ENCODE measurements at places on chromosomes 13 and 19. TPM values are rescaled to one million over a fixed set of nuclear protein-coding genes. Genes with fewer than 3 reads are reported as not detected.

Gene NOVA2
- polyA plus RNA-seq = 9.3 TPM

Gene ANGPTL4
- not detected for polyA plus RNA-seq

Gene CFD
- polyA plus RNA-seq = 5.3 TPM

Gene ZNF607
- 13.4 TPM for polyA plus RNA-seq

Gene MLNR
- not detected for polyA plus RNA-seq

Gene IPO5
- polyA plus RNA-seq = 83.4 TPM

Gene ZSWIM4
- polyA plus RNA-seq = 4.7 TPM

Gene RFPL4A
- polyA plus RNA-seq = not detected

Gene PINLYP
- 3.2 TPM for polyA plus RNA-seq

Gene VSIG10L
- 1.5 TPM for polyA plus RNA-seq

Gene AP1M2
- polyA plus RNA-seq = 0.38 TPM

Gene INSL3
- not detected for polyA plus RNA-seq

Gene ZFP14
- polyA plus RNA-seq = 16.1 TPM

Gene PTGIR
- not detected for polyA plus RNA-seq

Gene ZNF471
- 30.0 TPM for polyA plus RNA-seq

Gene S1PR4
- polyA plus RNA-seq = not detected

Gene PPP1R13L
- polyA plus RNA-seq = not detected

Gene S1PR5
- polyA plus RNA-seq = not detected

Gene PSPN
- polyA plus RNA-seq = 2.4 TPM

Gene SPRY2
- 3.7 TPM for polyA plus RNA-seq

Gene FAM216B
- not detected for polyA plus RNA-seq

Gene U2AF1L4
- polyA plus RNA-seq = 54.7 TPM

Gene MYO1F
- polyA plus RNA-seq = 0.40 TPM

Gene PDX1
- polyA plus RNA-seq = not detected

Gene PABPC3
- polyA plus RNA-seq = not detected

Gene CCDC8
- polyA plus RNA-seq = 0.84 TPM

Gene CBY2
- not detected for polyA plus RNA-seq

Gene COL4A2
- polyA plus RNA-seq = 38.7 TPM

Gene CHERP
- polyA plus RNA-seq = 5.4 TPM

Gene FFAR2
- not detected for polyA plus RNA-seq

Gene ZNF610
- 23.1 TPM for polyA plus RNA-seq

Gene KANK3
- polyA plus RNA-seq = 1.0 TPM

Gene ERVV-1
- not detected for polyA plus RNA-seq

Gene ZNF606
- 39.1 TPM for polyA plus RNA-seq

Gene CEACAM3
- polyA plus RNA-seq = not detected

Gene RPL21
- 1,224 TPM for polyA plus RNA-seq

Gene KLK4
- polyA plus RNA-seq = not detected

Gene LMTK3
- polyA plus RNA-seq = 8.1 TPM

Gene ZNF600
- polyA plus RNA-seq = not detected

Gene LRRC25
- not detected for polyA plus RNA-seq

Gene PDE4C
- 2.6 TPM for polyA plus RNA-seq

Gene PEG3
- polyA plus RNA-seq = not detected

Gene FCGBP
- polyA plus RNA-seq = 0.26 TPM

Gene ZNF580
- 11.7 TPM for polyA plus RNA-seq

Gene ALOX5AP
- polyA plus RNA-seq = not detected

Gene ADGRL1
- polyA plus RNA-seq = 22.2 TPM

Gene DOCK6
- polyA plus RNA-seq = not detected

Gene DCT
- not detected for polyA plus RNA-seq

Gene IFI30
- 0.82 TPM for polyA plus RNA-seq

Gene PRR20B
- not detected for polyA plus RNA-seq

Gene LILRB5
- polyA plus RNA-seq = not detected

Gene ZNF681
- 3.6 TPM for polyA plus RNA-seq

Gene SYDE1
- not detected for polyA plus RNA-seq

Gene ZNF208
- not detected for polyA plus RNA-seq

Gene ZNF382
- polyA plus RNA-seq = 98.8 TPM

Gene OR4F17
- polyA plus RNA-seq = 0.90 TPM

Gene FLT1
- polyA plus RNA-seq = not detected

Gene ZNF69
- 14.4 TPM for polyA plus RNA-seq
